ENCODE measurements at places on chromosomes 1 and 21.

GRCh38 chr1:170691258-170691657 lies 27.3 kb downstream of the PRRX1 start:
- no peak for DNase-seq

- DNase-seq = peak; percentile 88
Measured at GRCh38 chr1:147545133-147545532, 3.8 kb downstream of the BCL9 start.

DNA sequence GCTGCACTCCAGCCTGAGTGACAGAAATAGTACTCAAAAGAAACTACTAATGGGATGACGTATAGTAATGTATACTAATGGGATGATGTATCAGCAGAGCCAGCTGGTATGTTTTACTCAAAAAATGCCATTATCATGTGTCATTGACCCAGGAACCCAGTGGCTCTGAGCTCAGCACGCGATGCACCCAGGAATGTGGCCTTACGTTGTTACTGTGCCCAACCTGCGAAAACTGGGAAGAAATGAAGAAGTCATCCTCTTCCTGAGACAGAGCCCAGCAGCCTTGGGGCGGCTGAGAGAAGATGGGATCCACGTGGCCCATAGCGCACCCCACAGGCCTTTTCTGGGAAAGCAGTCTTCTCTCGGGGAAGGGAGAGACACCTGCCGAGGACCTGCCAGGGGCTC lies 8.8 kb downstream of the UBE2J2 start:
- peak; percentile 46 for DNase-seq

DNA sequence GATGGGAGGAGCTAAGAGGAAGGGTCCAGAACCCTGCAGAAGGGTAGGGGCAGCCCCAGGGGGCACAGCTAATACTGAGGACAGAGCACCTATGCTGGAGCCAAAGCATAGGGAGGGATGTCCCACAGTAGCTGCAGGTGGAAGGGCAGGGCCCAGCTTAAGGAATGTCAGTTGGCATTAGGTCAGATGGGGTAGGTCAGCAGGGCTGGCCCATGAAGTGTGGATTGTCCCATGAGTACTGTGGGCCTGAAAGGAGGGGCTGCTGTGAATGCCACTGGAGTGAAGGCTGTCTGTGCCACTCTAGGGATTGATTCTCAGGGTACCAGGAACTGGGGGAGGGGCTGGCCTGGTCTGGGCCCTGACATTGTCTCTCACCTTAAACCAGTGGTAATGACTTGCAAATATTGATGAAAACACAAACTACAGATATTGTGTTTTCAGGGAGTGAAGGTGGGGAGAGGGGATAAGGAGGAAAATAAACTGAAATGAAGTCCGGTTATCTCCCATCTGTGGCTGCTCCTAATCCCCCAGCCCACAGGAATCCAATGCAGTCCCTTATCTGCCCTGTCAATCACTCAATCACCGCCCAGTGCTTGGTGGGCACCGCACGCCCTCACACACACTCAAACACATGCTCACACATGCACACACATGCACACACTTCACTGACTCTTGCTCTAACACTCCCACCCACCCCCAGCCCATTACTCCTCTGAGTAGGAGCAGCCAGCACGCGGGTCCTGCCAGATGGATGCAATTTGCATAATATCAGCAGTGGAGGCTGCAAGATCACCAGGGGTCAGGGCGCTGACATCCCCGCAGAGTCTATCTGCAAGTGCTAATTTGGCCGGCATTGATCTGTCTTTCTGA lies 27.8 kb downstream of the DMAP1 start:
- DNase-seq = no peak

DNA sequence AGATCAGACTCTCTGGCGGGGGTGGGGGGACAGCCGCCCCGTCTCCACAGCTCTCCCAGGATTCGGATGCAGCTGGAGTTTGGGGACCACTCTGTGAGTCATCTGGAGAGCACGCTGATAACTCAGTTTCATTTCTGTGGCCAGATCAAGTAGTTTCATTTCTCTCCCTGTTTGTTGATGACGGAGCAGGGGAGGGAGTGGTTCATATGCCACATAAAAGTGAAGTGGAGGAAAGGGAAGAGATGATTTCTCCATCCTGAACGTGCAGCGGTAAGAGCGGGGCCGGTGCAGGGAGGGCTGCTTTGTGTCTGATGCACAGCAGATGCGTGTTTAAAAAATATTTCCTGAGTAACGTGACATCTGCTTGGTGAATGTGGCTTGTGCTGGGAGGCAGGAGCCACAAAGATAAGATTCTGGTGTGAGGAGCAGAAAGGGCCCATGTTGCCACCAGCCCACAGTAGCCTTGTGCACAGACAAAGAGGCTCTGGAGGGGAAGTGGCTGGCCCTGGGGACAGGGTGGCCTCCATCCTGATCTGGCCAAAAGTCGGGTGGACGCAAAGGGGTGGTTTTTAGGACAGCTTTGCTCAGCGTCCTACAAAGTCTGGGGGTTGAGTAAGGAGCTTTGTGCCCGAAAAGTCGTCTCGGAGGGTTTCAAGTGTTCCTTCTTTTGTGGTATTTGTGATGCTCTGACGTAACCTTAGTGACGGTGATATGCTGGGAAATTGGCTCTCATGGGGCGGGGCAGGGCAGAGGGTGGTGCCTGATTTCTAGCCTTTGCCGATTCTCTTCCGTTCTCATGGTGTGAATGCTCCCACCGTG lies at the start of gene MX2:
Gene MX2 (plus strand): TSS at position 242 of the 819 bp plus-strand sequence. CDS start 14,880 bp downstream, outside the sequence.
- peak; percentile 82 for DNase-seq

DNA sequence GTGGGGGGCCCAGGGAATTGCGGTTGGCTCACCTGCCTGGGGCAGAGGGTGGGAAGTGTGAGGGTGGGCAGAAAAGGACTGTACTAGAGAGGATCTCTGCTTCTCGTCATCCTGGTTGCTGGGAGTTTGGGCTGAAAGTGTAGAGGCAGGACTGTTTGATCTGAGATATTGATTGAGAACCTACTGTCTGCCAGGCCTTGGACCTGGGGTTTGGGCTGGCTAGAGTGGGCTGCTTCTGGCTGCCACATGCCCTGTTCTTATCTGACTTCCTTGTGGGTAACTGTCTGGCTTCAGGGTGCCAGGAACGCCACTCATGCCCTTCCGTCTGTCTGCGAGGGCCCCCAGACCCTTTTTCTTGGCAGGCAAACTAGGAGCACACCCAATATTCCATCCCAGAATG lies 200.9 kb downstream of the FOXD2 start:
- no peak for DNase-seq

DNA sequence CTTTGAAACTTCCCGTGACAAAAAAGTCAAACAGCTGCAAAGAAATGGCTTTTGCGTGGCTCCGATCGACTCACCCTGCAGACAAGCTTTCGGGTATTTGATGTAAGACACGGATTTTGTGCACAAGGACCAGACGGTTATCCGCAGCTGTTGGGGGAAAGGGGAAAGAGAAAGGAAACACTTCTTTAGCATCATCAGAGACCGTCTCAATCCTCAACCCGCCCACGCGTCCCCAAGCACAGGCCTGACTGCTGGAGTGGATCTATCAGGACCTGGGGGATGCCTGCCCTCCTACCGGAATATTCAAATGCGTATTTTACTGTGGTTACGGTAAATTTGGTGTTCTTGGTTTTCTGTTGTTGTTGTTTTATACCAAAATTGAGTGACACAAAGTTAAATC lies 11.2 kb downstream of the WRAP73 start:
- DNase-seq = no peak

- DNase-seq = no peak
Measured at GRCh38 chr1:14163246-14163645, 435.2 kb upstream of the KAZN start.

GRCh38 chr1:50189369-50189768 lies 80.6 kb downstream of the ELAVL4 start:
- DNase-seq = no peak

GRCh38 chr1:48875552-48876329 lies 99.0 kb upstream of the BEND5 start:
- no peak for DNase-seq

DNA sequence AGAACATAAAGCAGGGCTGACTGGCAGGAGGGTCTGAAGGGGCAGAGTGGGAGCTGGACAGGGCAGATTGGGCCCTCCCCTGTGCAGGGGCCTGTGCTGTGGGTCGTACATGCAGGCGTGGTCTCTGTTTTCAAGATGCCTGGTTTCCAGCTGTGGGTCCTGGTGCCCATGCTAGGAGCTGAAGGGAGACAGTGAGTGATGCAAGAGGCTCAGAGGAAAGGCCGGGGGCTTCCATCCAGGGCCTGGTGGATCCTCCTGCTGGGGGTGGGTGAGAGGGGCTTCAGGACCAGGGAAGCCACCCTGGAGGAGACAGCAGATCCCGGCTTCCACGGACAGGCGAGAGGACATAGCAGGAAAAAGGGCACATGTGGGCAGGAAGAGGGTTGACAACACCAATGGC lies 349.0 kb upstream of the VAMP3 start:
- DNase-seq = no peak

DNA sequence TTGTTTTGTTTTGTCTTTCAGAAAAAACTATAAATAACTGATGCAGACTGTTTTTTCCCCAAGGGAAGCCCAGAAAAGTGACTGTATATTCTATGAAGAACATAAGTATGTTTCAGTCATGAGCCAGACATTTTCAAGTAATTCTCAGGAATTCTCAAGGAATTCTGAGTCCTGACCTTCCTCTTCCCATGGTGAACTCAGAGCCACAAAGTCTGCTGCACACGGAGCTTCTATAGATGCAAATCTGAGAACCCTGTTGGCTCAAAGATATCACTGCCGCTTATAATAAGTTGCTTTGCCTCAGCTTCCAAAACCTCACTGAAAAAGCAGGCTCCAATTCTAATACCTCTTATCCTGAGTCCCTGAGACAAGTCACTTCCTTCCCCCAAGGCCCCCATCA lies 418.5 kb upstream of the RUNX1 start:
- no peak for DNase-seq

GRCh38 chr1:233055879-233056641 lies 105.6 kb downstream of the NTPCR start:
- no peak for DNase-seq

DNA sequence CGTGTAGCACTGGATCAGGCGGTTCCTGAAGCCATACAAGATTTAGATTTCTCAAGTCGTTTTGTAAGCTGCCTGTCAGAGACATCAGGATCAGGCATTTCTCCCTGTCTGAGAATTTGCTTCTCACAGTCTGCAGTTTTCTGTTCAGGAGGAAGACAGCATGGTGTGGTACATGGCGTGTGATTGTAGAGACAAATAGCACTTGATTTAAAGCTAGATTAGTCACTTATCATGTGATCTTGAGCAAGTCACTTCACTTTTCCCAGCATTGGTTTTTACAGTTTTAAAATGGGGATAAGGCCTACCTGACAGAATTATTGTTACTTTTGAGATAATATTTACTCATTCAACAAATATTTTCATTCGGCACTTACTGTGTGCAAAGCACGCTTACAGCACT lies 63.3 kb downstream of the AK4 start:
- DNase-seq = no peak

- DNase-seq = no peak
Measured at GRCh38 chr21:31798842-31799704, 67.2 kb upstream of the SCAF4 start.

- no peak for DNase-seq
Measured at GRCh38 chr1:156898161-156898566, 4.6 kb downstream of the PEAR1 start.

- peak; percentile 66 for DNase-seq
Measured at GRCh38 chr1:227728059-227728891, 6.8 kb downstream of the JMJD4 start.

DNA sequence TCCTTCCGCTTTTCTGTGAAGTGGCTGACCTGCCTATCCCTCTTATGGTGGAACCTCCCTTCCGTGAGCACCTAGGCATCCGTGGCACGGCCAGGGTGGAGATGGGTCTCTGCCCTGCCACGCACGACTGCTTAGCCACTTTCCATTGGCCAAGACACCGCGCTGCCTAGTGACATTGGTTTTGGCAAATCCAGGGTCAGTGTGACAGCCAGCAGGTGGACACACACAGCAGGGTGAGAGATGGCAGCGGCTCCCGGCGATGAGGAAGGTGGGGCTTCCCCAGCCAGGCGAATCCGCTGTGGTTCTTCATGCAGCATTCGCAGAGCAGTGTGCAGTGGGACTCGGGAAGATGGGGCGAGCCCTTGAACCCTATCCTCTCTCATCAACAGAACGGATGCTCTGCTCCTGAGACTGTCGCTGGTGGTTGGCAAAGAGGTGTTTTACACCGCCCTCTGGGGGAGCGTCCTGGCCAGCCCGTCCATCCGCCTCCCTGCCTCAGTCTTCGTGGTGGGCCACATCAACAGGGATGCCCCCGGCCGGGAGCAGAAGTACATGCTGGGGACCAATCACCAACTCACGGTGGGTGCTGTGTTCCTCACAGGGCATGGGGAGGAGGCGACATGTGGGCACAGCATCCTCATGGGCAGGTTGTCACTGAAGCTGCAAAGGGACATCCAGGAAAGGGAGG lies 51.8 kb downstream of the DOP1B start:
- DNase-seq = no peak

DNA sequence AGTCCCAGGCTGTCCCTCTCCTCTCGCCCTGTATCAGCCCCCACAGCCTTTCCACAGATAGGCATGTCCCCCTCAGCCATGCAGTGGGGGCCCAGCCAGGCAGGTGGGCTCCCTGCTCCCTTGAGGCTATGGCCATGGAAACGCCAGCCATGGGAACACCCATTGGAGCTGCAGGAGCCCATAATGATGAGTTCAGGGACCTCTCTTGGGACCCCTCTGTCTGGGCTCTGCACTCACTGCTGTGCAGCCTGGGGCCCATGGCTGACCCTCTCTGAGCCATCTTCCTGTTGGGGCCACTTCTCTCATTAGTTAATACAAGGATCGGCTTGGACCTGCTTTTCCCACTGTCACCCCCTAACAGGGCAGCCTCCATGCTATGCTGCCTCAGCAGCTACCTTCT lies 33.2 kb downstream of the WNT3A start:
- no peak for DNase-seq

GRCh38 chr1:111600886-111601386 lies 18.7 kb upstream of the RAP1A start:
- DNase-seq = peak; percentile 64

- DNase-seq = no peak
Measured at GRCh38 chr1:93999840-94000415, 90.7 kb upstream of the GCLM start.

GRCh38 chr1:172699111-172699510 lies 40.2 kb downstream of the FASLG start:
- DNase-seq = peak; percentile 75

- no peak for DNase-seq
Measured at GRCh38 chr1:32755810-32756159, 53.2 kb upstream of the SYNC start.

DNA sequence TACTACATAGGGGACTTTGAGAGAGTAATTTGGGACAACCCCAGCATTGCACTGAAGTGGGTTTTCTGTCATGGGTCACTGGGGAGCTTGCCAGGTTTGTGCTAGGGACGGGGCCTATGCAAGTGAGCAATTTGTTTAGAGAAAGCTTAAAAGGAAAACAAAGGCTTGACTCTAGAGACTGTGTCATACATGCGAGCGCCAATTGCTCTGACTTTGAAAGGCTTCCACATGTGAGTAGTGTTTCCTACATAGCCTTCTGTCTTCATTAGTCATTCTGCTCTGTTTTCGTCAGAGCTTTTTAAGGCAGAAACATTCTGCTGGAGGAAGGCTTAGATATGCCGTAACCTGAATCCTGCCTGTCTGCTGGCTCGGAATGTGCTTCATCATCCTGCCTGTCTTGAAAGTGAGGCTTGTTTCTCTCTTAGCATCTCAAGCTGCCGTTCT lies 28.4 kb downstream of the TRIM45 start:
- DNase-seq = no peak

- DNase-seq = peak; percentile 55
Measured at GRCh38 chr1:198556971-198557370, 16.5 kb upstream of the ATP6V1G3 start.

GRCh38 chr1:3609016-3609768 lies 2.1 kb downstream of the MEGF6 start:
- no peak for DNase-seq

Measured in activated T-cell treated with anti-CD3 and anti-CD28 coated beads, Interleukin-2, amount 50 U/mL, for 48 hours (primary cell).